ENCODE measurements at places on chromosomes 2 and 18.

GRCh38 chr2:109701362-109701761, 87.2 kb downstream of the SOWAHC start:
- no peak for DNase-seq

DNA sequence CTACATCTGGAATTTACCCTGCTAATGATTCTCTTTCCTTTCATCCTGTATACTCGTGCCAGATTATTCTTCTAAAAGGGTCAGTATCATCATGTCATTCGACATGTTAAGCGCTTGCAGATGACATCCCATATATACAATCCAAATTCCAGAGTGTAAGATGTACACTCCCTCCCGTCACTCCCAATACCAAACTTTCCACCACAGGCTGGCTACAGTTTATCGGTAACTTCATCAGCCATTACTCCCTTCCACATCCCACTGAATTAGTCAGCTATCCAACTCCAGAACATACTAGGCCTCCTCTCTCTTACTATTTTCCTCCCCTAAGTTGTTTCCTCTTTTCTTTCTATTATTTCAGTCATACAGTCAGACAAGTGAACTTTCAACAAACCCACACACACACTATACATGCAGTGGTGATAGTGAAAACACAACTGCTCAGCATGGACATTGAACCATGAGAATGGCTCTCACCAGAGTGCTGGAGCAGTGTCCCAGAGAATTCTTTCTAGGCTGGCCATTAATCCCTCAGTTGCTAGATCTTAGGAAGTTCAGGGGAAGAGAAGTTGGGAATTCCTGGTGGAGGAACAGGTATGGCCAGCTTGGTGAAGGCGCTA, 10.6 kb upstream of the NMI start:
- DNase-seq: no peak

DNA sequence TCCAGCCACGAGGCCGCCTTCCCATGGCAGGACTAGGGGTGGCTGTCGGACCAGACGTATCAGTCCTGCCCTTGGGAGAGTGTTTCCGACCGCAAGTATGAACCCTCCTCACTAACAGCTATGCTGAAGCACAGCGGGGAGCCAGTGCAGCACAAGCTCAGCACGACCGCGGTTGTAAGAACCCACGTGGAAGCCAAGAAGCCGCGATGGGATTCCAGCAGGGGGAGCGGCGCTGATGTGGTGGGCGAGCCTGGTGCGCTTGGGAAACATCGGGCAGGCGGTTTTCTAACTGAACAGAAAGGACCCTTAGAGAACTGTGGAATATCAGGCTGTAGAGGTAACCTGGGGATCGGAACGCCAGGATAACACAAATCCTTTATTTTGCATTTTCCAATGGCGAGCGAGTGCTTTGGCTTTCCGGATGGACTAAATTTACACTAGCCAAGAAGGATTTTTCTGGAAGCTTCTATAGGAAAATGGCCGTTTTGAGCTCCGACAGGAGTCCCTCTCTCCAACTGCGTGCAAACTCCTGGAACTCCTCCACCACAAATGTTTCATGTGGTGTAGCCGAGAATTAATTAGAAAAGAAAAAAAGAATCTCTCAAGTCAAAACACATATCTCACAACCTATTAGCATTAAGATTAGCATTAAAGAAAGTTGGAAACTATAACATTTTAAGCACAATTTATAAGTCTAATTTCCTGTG, 132.0 kb upstream of the MYCN start:
- DNase-seq: no peak

DNA sequence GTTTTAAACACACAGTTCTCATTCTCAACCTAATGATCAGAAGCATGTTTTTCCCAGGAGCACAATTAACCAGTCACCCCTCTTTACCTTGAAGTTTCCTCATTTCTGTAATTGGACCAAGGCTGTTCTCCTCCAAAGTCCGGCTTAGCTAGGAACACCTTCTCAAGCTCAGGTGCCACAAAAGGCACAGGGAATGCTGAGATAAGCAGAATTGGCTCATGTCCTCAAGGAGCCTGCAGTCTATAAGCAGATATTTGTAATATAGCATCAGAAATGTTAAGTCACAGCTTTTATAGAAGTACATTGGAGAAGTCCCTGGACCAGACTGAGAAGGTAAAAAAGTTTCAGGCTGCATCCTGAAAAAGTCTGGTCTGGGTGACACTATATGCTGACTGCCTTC, 20.7 kb downstream of the OSR1 start:
- no peak for DNase-seq

DNA sequence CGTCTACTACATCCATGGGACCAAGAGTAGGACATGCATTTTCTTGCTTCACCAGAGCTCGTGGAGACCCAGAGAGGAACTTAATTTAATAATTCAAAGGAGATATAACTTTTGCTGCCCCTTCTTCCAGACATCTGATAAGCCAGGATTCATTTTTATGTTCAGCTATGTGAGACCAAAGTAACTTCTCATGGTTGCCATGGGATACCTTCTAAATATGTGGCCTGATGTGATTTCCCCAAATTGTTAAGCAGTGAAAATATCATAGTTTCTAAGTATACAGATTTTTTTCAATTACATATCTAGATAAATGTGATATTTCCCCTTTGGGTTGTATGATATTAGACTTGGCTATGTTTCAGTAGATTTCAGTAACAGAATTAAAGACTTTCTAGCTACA, 185.5 kb upstream of the FN1 start:
- DNase-seq: no peak
